ENCODE measurements at places on chromosomes 7 and 10.

DNA sequence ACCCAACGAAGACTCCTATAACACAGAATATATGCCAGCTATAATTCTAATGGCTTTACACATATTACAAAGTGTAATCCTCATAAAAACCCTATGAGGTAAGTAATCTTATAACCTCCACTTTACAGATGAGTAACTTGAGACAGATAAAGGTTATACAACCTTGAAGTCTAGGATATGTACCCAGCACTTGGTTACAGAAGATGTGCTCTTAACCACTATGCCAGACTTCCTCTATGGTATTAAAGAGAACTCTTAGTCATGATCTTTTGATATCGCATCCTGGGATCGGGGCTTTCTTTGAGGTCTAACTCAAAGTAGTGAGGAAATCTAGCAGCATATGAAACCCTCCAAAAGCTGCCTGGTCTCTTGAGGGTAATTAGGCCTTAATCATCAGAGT is 319.2 kb upstream of the LRRN3 start:
- no peak for DNase-seq

DNA sequence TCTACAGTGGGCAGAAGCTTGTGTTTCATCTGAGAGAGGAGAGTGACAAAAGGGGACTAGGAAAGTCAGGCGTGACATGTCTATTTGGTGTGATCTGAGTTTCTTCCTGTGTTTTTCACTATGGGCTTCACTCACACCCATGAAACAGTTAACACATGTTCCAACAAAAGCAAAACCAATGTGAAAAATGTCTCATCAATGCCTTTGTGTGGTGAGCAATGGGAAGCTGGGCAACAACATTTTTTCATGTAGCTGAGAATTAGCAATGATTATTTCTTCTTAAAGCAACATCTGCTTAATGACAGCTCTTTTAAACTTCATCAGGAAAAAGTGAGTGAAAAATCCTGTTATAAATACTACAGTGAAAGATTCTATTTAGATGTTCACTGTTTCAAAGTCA is 76.2 kb downstream of the NXPH1 start:
- no peak for DNase-seq

- DNase-seq: no peak
These were observed 781.1 kb downstream of the GATA3 start for GRCh38 chr10:8835453-8836167.

GRCh38 chr10:48697821-48698764 is 13.4 kb downstream of the WDFY4 start:
- DNase-seq: no peak

GRCh38 chr10:104521901-104522694 is 119.0 kb upstream of the SORCS3 start:
- DNase-seq: no peak

DNA sequence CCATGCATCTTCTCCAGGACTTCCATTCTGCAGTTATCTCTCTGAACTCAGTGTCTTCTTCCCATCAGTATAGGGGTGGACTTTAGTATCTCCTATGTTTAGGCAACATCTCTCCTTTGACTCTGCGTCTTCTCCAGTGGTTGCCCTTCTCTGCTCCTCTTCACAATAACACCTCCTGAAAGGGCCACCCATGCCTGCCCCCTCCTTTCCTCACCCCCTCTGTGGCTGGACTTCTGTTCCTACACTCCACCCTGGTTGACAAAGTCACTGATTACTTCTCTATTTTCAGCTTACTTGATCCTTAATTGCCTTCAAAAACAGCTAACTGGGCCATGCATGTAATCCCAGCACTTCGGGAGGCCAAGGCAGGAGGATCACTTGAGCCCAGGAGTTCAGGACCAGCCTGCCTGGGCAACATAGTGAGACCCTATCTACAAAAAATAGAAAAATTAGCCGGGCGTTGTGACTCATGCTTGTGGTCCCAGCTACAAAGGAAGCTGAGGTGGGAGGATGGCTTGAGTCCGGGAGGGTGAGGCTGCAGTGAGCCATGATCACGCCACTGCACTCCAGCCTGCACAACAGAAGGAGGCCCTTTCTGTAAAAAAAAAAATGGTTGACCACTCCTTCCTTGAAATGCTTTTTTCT is 13.7 kb downstream of the SRGN start:
- DNase-seq: no peak

DNA sequence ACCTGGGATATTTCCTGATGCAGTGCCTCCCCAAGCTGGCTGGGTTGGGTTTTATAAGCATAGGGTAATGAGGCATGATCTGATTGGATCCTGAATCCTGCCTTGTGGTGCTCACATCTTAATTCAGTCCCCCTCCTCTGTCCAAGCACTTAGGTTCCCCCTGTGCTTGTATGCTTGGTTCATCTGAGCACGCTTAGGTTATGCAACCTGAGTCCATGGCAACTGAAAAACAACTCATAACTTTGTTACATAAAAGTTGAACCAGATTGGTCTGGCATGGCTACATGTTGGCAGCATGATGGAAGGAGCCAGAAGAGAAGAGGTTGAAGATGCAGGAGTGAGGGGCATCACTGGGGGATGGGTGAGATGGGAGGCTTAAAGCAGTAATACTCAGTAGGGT is 57.3 kb upstream of the OSBPL3 start:
- DNase-seq: no peak

DNA sequence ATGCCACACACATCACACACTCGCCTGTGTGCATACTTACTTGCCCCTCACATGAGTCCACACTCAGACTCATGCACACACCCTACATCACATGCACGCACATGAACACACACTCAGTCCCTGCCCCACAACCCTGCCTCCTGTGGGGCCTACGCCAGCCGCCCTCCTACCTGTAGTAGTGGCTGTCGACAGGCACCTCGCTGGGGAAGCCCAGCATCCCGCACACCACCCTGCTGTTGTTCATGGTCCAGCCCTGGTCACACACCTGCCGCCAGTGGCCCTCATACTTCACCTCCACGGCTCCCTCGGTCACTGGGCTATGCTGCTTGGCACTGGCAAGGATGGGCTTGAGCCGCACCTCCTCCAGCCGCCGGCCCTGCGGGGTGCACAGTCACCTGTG is 7.2 kb downstream of the LOXL4 start:
- no peak for DNase-seq

DNA sequence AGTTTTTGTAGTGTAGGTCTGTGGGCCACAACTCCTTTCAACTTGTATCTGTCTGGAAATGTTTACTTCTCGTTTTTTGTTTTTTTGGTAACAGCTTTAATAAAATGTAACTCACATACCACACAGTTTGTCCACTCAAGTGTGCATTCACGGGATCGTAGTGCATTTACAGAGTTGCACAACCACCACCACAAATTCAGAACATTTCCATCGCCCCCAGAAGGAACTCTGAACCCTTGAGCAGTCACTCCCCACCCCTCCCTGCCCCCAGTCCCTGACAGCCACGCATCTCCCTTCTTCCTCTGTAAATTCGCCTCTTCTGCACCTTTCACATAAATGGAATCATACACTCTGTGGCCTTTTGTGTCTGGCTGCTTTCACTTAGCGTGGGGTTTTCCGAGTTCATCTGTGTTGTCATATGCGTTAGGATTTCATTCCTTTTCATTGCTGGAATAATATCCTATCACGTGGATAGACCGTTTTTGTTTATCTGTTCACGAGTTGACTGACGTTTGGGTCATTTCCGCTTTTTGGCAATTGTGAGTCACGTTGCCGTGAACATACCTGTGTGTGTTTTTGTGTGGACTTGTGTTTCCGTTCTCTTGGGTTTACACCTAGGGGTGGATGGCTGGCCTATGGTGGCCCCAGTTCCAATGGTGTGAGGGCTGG is 10.3 kb downstream of the JAKMIP3 start:
- no peak for DNase-seq

- no peak for DNase-seq
These were observed 54.2 kb downstream of the SLC39A12 start for GRCh38 chr10:18005781-18006456.

DNA sequence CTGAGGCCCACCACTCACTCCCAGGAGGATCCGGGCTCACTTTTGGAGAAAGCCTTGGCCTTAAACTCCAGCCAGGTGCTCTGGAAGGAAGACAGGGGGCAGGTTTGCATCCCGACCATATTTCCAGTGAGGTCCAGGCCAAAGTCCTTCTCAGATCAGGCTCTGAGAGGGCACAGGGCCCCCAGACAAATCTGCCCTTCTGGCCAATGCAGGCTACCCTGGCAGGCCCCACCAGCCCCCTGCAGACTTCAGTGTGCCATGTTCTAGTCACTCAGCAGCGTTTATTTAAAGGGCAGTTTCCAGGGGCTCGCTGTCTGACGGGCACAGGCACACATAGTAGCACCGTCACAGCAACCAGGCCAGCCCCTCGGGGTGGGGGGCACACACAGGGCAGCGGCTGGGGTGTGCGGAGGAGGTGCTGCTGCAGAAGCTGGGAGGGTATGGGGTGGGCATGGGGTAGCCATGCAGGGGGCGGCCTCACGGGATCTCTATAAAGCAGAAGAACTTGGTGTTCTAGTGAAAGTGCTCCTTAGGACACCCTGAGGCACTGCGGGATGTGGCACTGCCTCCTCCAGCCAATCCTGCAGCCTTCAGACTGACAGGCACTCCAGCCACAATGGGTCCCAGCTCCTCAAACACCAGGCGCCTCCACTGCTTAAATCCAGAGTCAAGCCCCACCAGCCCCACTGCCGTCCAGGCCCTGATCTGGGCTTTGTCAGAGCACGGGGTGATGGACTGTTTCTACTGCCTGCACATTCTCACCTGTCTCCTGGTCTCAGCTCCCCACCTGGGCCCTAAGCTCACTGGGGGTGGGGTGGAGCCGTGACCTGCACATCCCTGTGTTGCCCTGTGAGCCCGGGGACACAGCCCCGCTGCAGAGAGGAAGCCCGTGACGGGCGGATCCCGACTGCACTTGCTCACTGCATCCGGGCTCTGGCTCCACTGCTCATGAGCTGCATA is 9.6 kb upstream of the PYROXD2 start:
- no peak for DNase-seq

DNA sequence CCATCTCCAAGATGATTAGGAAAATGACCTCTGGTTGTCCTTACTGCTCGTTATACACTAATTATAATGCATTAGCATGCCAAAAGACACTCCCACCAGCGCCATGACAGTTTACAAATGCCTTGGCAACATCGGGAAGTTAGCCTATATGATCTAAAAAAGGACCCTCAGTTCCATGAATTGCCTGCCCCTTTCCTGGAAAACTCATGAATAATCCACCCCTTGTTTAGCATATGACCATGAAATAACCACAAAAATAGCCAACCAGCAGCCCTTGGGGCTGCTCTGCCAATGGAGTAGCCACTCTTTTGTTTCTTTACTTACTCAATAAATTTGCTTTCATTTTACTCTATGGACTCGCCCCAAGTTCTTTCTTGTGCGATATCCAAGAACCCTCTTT is 41.6 kb upstream of the KCNMA1 start:
- DNase-seq: no peak

DNA sequence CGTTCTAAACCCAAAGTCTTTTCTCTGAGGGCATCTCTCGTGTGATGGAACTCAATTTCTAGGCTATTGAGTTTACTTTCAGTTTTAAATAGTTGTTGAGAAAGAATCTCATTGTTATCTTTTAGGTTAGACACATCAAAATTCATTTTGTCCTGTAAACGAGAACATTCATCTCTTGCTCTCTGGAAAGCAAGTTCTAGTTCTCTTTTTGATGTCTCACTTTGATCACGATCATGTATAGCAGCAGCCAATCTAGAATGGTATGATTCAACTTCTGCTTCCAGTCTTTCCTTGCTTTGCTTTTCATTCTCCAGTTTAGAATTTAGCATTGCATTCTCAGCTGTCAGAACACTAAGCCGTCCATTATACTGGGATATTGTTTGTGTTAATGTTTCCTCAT is 65.1 kb downstream of the ANKRD26 start:
- no peak for DNase-seq

DNA sequence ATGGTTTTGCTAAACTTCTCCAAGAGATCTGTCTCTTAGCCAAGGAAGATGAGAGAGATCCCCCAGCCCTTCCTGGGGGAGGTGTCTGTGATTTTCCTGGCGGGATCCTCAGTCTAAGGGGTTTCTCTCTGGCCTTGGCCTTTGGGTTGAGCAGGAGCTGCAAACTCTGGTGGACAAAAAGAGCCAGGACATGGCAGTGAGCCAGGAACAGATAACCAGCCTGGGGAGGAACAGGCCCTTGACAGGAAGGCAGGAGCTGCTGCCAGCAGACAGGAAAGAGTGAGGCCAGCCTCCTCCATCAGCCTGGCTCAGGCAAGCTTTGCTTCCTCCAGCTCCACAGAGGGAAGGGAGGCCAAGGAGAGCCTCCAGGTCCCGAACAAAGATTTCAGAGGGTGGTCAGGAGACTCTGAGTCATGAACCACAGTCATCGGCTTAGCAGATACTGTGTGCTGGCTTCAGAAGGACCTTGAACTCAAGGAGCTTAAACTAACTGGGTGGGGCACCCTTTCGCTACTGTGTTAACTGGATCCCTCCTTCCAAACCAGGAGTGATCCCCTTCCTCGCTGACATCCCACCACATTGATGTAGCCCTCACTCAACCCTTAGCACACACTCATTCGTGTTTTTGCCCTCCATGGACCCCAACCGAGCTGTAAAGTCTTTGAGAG is 34.7 kb downstream of the DDIT4 start:
- DNase-seq: no peak

DNA sequence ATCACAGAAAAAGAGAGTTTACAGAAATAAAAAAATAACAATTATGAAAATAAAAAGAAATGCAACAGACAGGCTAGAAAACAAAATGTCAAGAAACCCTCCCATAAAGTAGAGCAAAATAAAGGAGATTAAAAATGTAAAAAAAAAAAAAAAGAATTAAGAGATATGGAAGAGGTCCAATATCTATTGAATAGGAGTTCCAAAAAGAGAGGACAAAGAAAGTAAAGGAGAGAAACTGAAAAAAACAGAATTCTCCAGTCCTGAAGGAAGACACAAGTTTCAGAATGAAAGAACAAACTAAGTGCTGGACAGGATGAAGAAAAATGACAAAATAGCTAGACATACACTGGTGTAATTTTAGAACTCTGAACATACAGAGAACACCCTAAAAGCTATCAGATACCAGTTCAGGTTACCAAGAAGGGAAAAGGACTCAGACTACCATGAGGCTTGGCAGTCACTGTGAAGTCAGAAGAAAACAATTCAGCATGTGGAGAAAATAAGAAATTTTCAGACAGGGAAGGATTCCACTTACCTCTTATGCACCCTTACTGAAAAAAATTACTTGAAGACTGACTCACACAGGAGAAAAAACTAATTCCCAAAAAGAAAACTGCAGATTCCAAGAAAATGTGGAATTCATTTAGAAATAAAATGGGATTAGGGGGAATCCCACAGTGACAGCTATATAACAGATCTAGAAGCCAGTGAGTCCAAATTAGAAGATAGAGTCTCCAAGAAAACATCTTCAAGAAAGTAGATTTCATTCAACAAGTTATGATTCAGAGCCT is 40.4 kb upstream of the ABLIM1 start:
- no peak for DNase-seq

DNA sequence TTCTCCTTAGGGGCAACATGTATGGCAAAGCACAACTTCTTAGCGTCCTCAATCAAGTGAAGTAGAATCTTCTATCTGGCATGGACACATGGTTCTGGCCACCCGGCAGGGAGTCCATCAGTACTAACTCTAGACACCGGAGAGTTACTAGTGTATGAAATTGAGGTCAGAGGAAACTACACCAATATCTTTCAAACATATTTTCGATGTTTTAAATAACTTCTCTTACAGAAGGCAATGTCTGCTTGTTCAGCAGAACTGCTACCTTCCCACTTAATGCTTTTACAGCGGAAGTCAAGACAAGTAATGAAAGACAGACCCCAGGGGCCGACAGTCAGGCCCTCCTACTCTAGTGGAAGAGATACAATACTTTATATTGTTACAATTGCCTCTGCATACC is 89.9 kb downstream of the RNF216 start:
- no peak for DNase-seq
